Activated CD4-positive, alpha-beta T cell treated with anti-CD3 and anti-CD28 coated beads for 36 hours (primary cell): ENCODE measurements at places on chromosomes 5 and 9.
A peak's percentile ranks its signal among the peaks of the same experiment; 100 is the strongest.

GRCh38 chr9:80605129-80605528, 1033.4 kb downstream of the TLE4 start:
- DNase-seq, result no peak

GRCh38 chr5:31255041-31255440, 61.6 kb downstream of the CDH6 start:
- DNase-seq, result no peak

GRCh38 chr9:82031538-82032280, 43.1 kb downstream of the SPATA31D1 start:
- DNase-seq, result no peak

DNA sequence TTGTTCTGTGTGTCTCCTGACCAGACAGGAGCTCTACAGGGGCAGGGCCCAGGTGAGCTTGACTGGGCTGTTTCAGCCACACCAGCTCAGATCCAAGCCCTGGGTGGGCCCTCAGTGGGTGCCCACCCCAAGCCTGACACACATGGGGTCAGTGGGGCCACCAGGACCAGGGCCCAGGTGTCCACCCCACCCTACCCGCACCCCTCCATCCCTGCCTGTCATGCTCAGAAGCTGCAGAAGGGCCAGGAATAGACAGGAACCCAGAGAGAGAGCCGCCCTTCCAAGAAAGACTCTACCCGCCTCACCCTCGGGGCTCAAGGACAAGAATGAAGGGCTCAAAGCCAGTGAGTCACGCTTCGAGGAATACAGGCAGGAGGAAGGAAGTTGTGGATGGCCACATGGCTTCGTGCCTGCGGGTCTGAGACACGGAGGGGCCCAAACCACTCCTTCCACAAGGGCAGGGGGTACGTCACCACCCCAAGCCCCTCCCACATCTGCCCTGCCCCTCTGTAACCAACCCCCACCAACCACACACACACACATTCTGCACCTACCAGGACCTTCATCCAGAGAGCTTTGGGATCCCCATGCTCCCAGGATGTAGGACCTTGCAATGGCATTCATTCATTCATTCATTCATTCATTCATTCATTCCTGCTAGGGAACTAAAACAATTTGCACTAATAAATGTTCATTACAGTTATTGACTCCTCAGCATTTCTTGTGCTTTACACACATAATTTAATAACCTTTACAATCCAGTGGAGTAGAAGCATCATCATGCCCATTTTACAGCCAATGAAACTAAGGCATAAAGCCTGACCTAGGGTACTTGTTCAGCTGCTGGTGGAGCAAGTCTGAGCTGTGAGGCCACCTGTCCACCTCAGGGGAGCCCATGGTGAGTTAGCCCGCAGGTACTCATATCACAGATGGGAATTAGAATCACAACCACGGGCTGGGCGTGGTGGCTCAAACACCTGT, 55.9 kb upstream of the STXBP1 start:
- peak; percentile 62 for DNase-seq

DNA sequence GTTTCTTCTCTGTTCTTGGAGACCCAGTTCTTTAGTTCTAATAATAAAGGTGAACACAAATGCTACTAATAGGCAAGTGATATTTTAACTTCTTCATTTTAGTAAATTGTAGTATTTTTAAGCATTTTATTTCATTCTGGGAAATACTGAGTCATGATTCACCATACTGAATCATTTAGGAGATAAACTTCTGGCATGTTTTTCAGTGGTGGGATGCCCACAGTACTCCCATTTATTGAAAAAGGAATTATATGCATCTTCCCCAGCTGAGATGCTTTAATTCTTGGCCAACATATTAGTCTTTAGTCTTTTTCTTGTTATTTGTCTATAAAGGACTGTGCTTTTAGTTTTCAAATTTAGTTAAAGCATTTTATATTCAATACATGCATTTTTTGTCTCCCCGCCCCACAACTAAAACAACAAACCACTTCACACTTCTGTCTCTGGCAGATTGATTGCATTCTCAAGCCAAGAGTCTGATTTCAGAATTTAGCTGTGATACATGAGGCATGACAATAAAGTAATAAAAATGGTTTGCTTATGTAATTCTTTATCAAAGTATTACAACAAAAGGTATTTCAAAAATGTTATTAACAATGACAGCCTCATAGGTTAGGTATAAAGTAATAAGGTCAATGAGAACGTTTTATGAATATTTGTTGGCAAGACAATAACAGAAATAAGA, 125.2 kb upstream of the CDH18 start:
- no peak for DNase-seq

DNA sequence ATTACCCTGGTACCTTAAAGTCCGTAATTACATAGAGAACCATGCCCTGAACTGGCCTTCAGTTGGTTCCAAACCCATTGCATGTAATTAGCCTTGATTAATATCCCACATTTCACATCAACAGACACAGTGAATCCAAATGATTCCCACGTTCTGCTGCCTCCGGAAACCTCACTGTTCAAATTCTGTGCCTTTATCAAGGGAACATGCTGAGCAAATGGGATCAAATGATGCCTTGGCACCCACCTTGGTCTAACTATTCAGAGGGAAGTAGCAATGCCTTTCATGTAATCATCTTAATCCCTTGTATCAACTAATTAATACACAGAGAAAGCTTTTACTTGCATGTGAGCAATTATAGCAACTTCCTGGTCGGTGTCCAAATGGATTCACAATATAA, 100.6 kb downstream of the EFNA5 start:
- DNase-seq, result no peak
